ENCODE measurements at places on chromosomes 7 and 10. TPM values are rescaled to one million over a fixed set of nuclear protein-coding genes. Genes with fewer than 3 reads are reported as not detected.

DNA sequence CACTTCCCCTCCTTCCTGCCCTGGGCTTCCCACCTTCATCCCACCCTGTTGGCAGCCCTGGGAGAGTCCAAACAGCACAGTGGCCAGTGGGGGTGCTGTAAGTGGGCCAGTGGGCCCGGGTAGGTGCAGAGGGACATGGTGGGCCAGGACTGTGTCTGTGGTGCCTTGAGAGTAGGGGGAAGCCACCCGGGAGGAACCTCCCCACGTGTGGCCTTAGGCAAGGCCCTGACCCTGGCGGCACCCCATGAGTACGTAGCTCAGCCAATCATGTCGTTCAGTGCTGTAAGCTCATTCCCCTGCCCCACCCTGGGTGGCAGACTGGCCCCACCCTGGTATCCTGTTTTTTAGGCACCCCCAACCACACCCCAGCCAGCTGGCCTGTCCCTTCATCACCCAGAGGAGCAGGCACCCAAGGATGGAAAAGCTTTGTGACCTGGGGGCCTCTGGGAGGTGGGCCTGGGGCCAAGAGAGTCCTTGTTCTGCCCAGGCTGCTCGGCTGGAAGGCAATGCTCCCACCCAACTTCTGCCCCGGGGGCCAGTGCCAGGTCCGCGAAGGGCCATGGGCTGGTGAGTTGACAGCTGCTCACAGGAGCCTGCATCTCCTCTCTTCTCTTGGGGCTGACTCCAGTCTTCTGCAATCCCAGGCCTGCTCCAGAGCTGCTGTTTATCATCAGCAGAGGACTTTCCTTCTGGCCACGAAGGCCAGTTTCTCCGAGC, 41.6 kb downstream of the TSPAN15 start:
- H3K4me1 ChIP-seq = no peaks in the 10 kb centered on the region
- no peak for DNase-seq
- no peaks in the 10 kb centered on the region for H3K27me3 ChIP-seq

- H3K4me1 ChIP-seq = no peaks in the 10 kb centered on the region
- no peak overlapping the region for H3K27ac ChIP-seq
- no peak for DNase-seq
- H3K27me3 ChIP-seq = peaks cover 14% of the 10 kb centered on the region
- H3K36me3 ChIP-seq = no peaks in the 10 kb centered on the region
- no peak overlapping the region for H3K4me3 ChIP-seq
Measured at GRCh38 chr7:13041368-13041988, 354.0 kb downstream of the ARL4A start.

Gene SLC18A3
- not detected for total RNA-seq

GRCh38 chr10:132873395-132873794, 69.0 kb downstream of the CFAP46 start:
- no peak overlapping the region for H3K4me3 ChIP-seq
- no peak overlapping the region for H3K27ac ChIP-seq
- peaks cover 34% of the 10 kb centered on the region for H3K27me3 ChIP-seq
- no peak for DNase-seq

- H3K27ac ChIP-seq = no peak overlapping the region
- H3K4me3 ChIP-seq = no peak overlapping the region
- no peak for DNase-seq
- H3K4me1 ChIP-seq = no peaks in the 10 kb centered on the region
- no peaks in the 10 kb centered on the region for H3K36me3 ChIP-seq
Measured at GRCh38 chr7:54159088-54159487, 383.1 kb upstream of the VSTM2A start.

DNA sequence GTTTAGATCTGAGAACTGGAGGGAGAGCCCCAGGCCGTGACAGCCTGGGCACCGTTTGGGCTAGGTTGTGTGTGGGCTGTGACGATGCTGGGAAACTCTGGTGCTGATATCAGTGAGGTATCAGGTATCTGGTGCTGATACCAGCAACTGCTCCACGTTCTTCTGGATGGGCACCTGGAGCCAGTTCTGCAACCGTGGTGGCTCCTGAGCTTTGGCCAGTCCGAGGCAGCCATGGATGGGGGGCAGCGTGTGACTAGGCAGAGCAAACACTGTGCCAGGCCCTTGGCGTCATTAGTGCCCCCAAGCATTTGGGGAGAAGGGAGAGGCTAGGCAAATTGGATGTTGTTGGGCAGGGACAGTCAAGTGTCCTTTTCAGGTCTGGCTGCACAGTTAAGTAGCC, 57.9 kb downstream of the ZNF467 start:
- DNase-seq = no peak
- no peaks in the 10 kb centered on the region for H3K27me3 ChIP-seq
- peaks cover 13% of the 10 kb centered on the region for H3K36me3 ChIP-seq
- peak overlapping the region; percentile 87 for H3K4me3 ChIP-seq
- peaks cover 18% of the 10 kb centered on the region for H3K4me1 ChIP-seq

GRCh38 chr10:60035984-60036383, 129.6 kb upstream of the CCDC6 start:
- DNase-seq = no peak
- H3K4me3 ChIP-seq = no peak overlapping the region
- no peak overlapping the region for H3K27ac ChIP-seq
- H3K4me1 ChIP-seq = peaks cover 10% of the 10 kb centered on the region
- H3K36me3 ChIP-seq = no peaks in the 10 kb centered on the region
- no peaks in the 10 kb centered on the region for H3K27me3 ChIP-seq

DNA sequence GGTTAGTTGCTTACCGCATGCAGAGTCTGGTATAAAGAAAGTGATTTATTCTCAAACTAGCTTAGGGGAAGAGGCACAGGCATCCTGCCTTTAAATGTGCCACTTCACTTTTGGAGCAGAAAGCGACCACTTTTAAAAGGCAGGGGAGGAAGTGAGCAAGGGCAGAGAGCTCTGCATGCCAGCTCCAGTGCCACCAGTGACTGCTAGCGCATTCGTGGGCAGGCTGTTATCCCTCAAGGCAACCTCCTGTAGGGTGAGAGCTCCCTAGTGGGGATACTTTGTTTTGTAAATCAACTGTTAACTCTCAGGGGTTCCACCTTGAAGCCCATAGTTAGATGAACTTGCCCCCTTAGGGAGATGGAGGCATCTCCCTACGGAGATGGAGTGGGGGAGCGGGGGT, 29.4 kb upstream of the GRB10 start:
- no peak overlapping the region for H3K4me3 ChIP-seq
- H3K27ac ChIP-seq = no peak overlapping the region
- peaks cover 2% of the 10 kb centered on the region for H3K27me3 ChIP-seq
- peaks cover 2% of the 10 kb centered on the region for H3K4me1 ChIP-seq
- DNase-seq = peak; percentile 4

GRCh38 chr10:72146071-72146470, 57.7 kb upstream of the SPOCK2 start:
- no peak overlapping the region for H3K4me3 ChIP-seq
- H3K4me1 ChIP-seq = peaks cover 2% of the 10 kb centered on the region
- DNase-seq = no peak

Gene PRLHR
- not detected for total RNA-seq

Gene RBM20
- 0.93 TPM for total RNA-seq

- no peaks in the 10 kb centered on the region for H3K4me1 ChIP-seq
- no peak for DNase-seq
- H3K27ac ChIP-seq = peak overlapping the region; percentile 16
- no peaks in the 10 kb centered on the region for H3K27me3 ChIP-seq
- H3K4me3 ChIP-seq = no peak overlapping the region
- peaks cover 6% of the 10 kb centered on the region for H3K36me3 ChIP-seq
Measured at GRCh38 chr7:106793015-106793975, 71.8 kb upstream of the PIK3CG start.

GRCh38 chr7:157937406-157937805, 600.6 kb downstream of the DNAJB6 start:
- H3K27ac ChIP-seq = no peak overlapping the region
- peaks cover 1% of the 10 kb centered on the region for H3K4me1 ChIP-seq
- H3K36me3 ChIP-seq = no peaks in the 10 kb centered on the region
- H3K4me3 ChIP-seq = no peak overlapping the region
- DNase-seq = no peak
- peaks cover 1% of the 10 kb centered on the region for H3K27me3 ChIP-seq

DNA sequence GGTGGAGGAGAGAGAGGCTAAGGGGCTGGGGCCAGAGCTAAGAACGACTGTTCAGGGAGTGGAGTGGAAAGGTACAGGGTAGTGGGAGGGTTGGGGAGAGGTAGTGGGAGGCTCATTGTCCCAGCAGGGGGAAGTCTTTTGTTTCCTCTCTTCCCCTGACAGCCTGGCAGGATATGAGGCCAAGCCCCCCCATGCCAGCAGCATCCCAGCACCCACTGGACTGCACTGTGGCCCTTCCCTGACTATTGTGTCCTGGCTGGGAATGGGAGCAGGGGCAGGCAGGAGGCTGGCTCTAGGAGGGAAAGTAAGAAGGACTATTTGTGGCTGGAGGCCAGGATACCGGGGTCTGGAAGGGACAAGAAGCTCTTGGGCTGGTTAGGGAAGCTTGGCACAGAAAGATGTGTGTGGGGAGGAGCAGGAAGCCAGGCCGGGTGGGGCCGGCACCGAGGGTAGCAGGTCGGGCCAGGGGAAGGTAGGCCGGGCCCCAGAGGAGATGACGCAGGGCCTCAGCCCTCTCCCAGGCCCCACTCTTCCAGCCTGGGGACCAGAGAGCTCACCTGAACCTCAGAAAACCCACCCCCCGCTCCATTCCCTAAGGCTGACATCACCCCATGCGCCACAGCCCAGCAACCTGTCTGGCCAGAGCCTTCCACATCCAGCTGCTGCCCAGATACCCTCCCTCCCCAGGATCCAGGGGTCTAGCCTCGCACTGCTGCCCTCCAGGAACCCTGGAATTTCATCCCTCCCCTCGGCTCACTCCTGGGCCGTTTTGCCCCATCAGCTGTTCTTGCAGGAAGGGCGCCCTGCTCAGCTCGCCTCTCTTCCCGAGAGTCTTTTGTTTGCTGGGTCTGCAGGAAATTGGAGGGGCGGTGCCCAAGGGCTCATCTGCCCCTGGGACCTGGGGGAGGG, 8.8 kb upstream of the EPHB4 start:
- H3K27me3 ChIP-seq = no peaks in the 10 kb centered on the region
- peak overlapping the region; percentile 51 for H3K4me3 ChIP-seq
- peaks cover 15% of the 10 kb centered on the region for H3K4me1 ChIP-seq
- H3K27ac ChIP-seq = peak overlapping the region; percentile 17
- no peaks in the 10 kb centered on the region for H3K36me3 ChIP-seq
- DNase-seq = no peak

Gene C10orf143
- total RNA-seq = 19.6 TPM

DNA sequence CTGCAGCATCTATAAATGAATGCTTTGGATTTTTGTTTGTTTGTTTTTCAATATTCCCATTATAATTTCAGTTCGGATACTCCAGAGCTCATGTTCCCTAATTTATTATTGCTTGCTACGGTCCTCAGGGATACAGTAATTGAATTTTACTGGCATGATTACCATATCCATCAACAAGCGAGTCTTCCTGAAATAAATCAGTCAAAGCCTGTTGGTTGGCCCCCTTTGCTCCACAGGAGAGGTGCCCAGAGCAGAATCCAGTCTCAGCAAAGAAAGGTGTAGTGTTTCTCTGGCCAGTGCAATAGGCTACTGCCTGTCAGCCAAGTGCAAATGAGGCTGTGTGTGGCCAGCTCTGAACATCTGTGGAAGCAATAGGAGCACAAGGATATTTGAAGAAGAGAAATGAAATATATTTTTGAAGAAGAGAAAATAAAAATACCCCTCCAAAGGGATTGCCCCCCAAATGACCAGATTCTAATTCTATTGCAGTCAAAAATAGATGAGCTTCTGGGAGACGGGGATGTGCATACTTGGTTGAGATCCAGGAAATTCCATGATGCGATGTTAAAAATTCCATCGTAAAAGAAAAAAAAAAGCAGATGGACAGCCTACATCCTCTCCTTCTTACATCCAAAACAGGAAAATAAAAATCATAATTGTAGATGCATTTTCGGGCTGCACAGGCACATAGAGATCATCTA, 18.1 kb downstream of the TRIL start:
- DNase-seq = no peak
- no peak overlapping the region for H3K27ac ChIP-seq
- H3K36me3 ChIP-seq = no peaks in the 10 kb centered on the region
- H3K27me3 ChIP-seq = peaks cover 29% of the 10 kb centered on the region

Gene TMEM106B
- total RNA-seq = 49.3 TPM

DNA sequence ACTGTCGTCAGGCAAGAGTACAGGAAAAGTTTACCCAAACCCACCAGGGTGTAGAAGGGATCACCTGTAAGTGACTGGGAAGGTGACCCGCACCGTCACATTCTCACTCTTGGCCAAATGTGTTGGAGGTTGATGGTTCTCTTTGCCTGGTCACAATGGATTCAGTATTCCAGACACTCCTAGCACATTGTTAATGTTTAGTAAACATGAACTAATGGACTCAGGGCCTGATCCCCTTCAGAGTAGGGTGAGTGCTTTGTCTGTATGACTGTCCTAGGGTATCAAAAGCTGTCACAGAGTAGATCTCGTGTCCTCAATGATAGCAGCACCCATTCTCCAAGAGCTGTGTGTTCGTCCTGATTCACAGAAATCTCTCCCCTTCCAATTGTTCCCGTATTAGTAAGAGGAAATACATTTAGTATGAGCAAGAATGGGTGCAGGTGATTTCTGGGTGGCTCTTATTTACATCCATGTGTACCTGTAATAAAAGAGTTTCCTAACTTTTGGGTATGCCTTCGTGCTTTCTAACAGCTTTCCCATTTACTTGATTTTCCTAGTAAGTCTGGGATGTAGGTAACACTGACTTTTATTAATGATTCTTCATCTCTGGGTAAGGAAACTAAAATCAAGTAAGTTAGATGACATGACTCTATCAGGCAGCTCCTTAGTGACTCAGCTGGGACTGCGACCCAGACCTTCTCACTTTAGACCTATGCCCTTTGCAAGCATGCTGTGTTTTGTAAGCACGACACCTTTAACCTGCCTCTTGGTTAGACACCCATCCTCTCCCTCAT, 4.7 kb downstream of the EEPD1 start:
- DNase-seq = no peak
- peaks cover 28% of the 10 kb centered on the region for H3K4me1 ChIP-seq
- no peak overlapping the region for H3K4me3 ChIP-seq
- no peak overlapping the region for H3K27ac ChIP-seq
- no peaks in the 10 kb centered on the region for H3K27me3 ChIP-seq
- H3K36me3 ChIP-seq = no peaks in the 10 kb centered on the region

DNA sequence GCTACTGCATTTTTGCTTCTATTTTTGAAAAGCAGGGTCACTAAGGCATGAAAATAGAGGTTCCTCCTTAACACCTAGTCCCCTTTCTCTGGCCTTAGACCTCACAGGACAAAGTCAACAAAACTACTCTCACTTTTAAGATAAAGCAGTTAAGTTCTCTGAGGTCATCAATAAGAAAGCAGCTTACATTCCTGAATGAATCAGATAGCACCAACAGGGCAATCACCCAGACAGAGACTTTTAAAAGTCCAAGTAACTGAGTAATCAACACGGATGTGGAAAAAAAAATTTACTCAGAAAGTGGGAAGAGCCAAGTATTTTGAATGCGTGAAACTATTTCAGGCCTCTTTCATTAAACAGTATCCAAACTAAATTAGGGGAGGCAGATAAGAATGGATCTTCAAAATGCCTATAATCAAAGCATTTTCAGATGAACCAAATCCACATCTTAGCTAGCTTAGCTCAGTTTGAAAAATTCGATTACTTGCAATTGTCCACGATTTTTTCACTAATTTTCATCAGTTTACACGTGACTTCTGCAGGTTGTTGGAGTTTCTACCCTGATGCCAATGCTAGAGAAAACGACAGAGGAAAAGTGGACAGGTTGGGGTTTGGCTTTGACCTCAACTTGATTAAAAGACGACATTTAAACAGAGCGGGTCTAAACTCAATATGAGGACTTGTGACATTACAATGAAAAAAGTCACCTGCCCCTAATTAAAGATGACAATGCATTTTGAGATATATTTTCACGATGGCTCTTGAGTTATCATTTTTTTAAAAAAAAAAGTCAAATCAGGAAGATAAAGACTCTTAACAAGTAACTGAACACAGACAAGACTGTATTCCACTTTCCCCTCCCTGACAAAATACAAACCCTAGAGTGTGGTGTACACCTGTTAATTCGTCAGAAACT, 1.6 kb downstream of the BEND7 start:
- no peak overlapping the region for H3K27ac ChIP-seq
- H3K27me3 ChIP-seq = peaks cover 70% of the 10 kb centered on the region
- H3K4me1 ChIP-seq = peaks cover 14% of the 10 kb centered on the region
- no peaks in the 10 kb centered on the region for H3K36me3 ChIP-seq
- peak overlapping the region; percentile 82 for H3K4me3 ChIP-seq
- no peak for DNase-seq

Gene TUBB8
- not detected for total RNA-seq

All from naive thymus-derived CD8-positive, alpha-beta T cell (primary cell).